ENCODE measurements at places on chromosomes 16 and 17. TPM values are rescaled to one million over a fixed set of nuclear protein-coding genes. Genes with fewer than 3 reads are reported as not detected.

EARS2 gene
- total RNA-seq = 25.1 TPM

IL17C gene
- total RNA-seq = not detected

CHST6 gene
- not detected for total RNA-seq

CXCL16 gene
- 2.0 TPM for total RNA-seq

LITAFD gene
- not detected for total RNA-seq

HIGD1B gene
- not detected for total RNA-seq

COQ7 gene
- 21.3 TPM for total RNA-seq

UNC13D gene
- 99.1 TPM for total RNA-seq

MRTFB gene
- total RNA-seq = 8.4 TPM

PRR11 gene
- total RNA-seq = 82.1 TPM

PPY gene
- total RNA-seq = not detected

KRT10 gene
- 32.5 TPM for total RNA-seq

AGRP gene
- not detected for total RNA-seq

TMED6 gene
- 0.88 TPM for total RNA-seq

DPEP2 gene
- 3.8 TPM for total RNA-seq

CCR7 gene
- total RNA-seq = 156 TPM

RTN4RL1 gene
- 0.30 TPM for total RNA-seq

VWA3A gene
- not detected for total RNA-seq

GJC1 gene
- 2.5 TPM for total RNA-seq

CAVIN1 gene
- 0.64 TPM for total RNA-seq

TMC6 gene
- total RNA-seq = 85.6 TPM

PNMT gene
- not detected for total RNA-seq

RCVRN gene
- total RNA-seq = not detected

NAGS gene
- total RNA-seq = 0.31 TPM

MLKL gene
- 10.7 TPM for total RNA-seq

CNTD1 gene
- total RNA-seq = not detected

GRAPL gene
- 3.0 TPM for total RNA-seq

CSH2 gene
- not detected for total RNA-seq

Data from activated naive CD4-positive, alpha-beta T cell treated with anti-CD3 and anti-CD28 coated beads for 36 hours (primary cell).